Naive thymus-derived CD8-positive, alpha-beta T cell (primary cell): ENCODE measurements at places on chromosomes 12 and 14. TPM values are rescaled to one million over a fixed set of nuclear protein-coding genes. Genes with fewer than 3 reads are reported as not detected.

DNA sequence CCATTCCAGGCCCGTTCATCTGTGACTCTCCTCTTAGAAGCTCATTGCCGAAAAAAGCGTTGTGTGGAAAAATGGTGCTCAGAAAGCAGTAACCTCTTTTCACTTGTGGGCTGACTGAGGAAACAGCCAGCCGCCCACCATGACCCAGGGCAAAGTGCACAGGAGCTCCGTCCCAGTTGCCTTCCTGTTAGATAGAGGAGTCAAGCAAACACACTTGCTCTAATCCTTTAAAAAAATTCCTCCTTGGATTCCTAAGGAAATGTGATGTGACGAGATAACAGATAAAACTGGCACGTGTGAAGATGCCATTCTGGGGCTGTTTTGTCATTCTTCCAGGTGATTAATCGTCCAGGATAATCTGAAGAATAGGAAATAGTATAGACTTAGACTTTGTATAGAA lies 396.8 kb upstream of the DDHD1 start:
- no peaks in the 10 kb centered on the region for H3K4me1 ChIP-seq
- DNase-seq = no peak
- H3K36me3 ChIP-seq = no peaks in the 10 kb centered on the region

DNA sequence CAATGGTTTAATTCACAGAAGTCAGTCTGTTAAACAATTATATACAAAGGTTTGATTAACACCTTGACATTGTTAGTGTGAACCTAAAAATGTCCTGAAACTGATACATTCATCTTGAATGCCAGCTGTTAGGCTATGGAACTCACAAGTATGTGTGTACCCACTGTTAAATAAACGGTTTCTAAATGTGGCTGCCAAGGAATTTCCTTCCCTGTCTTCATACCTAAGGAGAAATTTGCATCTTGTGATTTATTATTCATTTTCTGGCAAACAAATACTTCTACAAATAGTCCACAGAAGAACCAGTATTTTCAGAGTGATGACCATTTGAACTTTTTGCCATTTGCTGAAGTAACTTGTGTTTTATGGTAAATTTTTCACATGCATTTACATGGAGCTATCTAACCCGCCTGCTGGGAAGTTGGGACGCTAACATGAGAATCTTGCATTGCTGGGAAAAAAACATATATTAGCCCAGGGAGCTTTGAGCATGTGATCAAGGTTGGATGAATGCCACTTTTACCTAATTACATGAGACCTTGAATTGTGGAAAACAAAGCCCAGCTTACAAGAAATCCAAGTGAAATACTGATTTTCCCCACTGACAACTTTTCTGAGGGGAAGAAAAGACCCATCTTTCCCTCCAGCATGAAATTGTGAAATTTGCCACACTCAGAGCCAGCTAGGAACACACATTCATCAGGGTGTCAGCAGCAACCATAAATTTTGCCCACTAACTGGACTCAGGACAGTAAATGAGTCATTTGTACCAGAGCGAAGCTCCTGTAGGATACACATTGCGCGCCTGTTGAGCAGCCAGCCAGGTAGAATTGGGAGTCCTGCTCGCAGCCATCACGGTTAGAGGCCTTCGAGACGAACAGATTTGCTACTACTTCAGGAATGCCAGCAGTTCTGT lies 118.0 kb downstream of the KICS2 start:
- peaks cover 9% of the 10 kb centered on the region for H3K27me3 ChIP-seq
- no peak overlapping the region for H3K4me3 ChIP-seq
- H3K4me1 ChIP-seq = no peaks in the 10 kb centered on the region
- DNase-seq = no peak
- no peaks in the 10 kb centered on the region for H3K36me3 ChIP-seq

The METTL1 gene
- polyA plus RNA-seq = 21.7 TPM

DNA sequence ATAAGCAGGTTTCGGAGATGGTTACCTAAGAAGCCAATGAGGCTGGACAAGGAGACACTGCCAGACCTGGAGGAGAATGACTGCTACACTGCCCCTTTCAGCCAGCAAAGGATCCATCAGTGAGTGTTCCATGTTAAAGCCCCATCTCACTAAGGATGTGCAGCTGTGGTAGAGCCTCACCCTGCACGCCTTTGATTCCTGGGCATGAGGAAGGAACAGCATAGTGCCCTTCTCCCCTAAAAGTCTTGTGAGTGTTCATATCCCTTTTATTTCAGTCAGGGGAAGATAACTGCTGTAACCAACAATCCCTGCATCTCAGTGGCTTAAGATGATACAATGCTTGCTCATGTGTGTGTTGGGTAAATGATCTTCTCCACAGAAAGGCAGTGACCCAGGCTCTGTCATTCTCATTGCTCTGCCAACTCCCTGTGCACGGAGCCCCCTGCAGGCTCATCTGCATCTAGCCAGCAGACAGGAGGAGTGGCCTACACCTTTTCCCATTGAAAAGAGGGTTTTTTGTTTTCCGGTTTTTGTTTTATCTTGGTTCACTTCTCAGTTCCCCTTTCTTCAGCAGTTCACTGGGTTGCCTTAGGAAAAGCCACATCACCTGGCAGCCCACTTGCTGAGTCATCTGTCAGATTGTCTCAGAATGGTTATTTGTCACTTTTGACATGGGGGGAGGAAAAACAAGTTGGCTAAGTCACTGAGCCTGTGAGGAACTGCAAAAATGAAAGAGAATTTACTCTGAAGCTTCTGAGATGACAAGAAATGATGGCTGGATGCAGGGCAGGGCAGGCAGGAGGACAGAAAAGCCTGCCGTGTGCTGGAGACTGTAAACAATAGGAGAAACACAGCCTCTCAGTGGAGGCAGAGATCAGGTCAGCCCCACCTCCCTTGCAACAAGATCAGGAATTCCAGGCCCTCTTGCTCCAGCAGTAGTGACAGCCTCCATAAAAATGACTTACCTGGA lies 193.3 kb downstream of the ANO4 start:
- H3K36me3 ChIP-seq = no peaks in the 10 kb centered on the region
- H3K27me3 ChIP-seq = peaks cover 6% of the 10 kb centered on the region
- no peak overlapping the region for H3K4me3 ChIP-seq
- H3K4me1 ChIP-seq = no peaks in the 10 kb centered on the region
- H3K27ac ChIP-seq = no peak overlapping the region
- DNase-seq = no peak

GRCh38 chr14:97213720-97214119 lies 416.5 kb downstream of the VRK1 start:
- H3K4me1 ChIP-seq = peaks cover 2% of the 10 kb centered on the region
- no peak for DNase-seq
- no peaks in the 10 kb centered on the region for H3K27me3 ChIP-seq
- H3K4me3 ChIP-seq = no peak overlapping the region
- no peaks in the 10 kb centered on the region for H3K36me3 ChIP-seq

GRCh38 chr12:19311165-19311564 lies 128.1 kb upstream of the AEBP2 start:
- DNase-seq = no peak
- no peak overlapping the region for H3K27ac ChIP-seq
- no peak overlapping the region for H3K4me3 ChIP-seq
- no peaks in the 10 kb centered on the region for H3K4me1 ChIP-seq

DNA sequence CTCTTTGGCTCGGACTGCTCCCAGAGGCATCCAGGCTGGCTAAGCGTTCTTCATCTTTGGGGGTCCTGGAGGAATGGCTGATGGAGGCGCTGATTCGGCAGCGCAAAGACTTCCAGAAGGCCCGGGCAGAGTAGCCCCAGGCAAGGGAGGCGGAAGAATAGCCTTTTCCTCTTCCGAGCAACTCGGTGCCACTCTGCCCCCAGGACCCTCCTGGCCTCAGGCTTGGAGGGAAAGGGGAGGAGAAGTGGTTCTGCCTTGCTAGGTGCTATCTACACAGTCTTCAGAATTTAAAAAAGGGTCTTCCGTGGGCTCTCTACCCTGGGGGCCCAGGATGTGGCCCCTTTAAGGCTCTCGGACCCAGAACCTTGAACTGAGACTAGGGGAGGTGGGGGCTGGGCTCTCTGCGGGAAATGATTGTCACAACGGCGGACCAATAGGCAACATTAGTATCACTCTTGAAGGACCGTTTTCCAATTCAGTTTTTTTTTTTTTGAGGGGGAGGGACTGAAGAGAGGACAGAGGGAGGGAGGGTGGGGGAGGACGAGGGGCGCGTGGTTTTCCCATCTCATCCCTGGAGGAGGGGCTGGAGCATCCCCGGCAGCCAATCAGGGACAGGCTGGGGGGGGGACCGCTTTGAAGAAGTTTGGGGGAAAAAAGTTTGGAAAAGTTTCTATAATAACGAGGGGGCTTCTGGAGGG lies at the start of gene NFATC4:
Gene NFATC4 (plus strand): TSS at position 671 of the 698 bp plus-strand sequence. CDS start 157 bp downstream, outside the sequence.
- no peaks in the 10 kb centered on the region for H3K36me3 ChIP-seq
- peaks cover 27% of the 10 kb centered on the region for H3K27me3 ChIP-seq
- no peak within 1 kb of the TSS for H3K27ac ChIP-seq
- peaks cover 14% of the 10 kb centered on the region for H3K4me1 ChIP-seq
- DNase-seq = no peak
- peak within 1 kb of the TSS; percentile 82 for H3K4me3 ChIP-seq

GRCh38 chr14:96091149-96091693 lies 52.1 kb downstream of the C14orf132 start:
- H3K4me3 ChIP-seq = no peak overlapping the region
- no peaks in the 10 kb centered on the region for H3K4me1 ChIP-seq
- peaks cover 21% of the 10 kb centered on the region for H3K27me3 ChIP-seq
- H3K36me3 ChIP-seq = no peaks in the 10 kb centered on the region
- H3K27ac ChIP-seq = no peak overlapping the region

The GNS gene
- polyA plus RNA-seq = 36.3 TPM

DNA sequence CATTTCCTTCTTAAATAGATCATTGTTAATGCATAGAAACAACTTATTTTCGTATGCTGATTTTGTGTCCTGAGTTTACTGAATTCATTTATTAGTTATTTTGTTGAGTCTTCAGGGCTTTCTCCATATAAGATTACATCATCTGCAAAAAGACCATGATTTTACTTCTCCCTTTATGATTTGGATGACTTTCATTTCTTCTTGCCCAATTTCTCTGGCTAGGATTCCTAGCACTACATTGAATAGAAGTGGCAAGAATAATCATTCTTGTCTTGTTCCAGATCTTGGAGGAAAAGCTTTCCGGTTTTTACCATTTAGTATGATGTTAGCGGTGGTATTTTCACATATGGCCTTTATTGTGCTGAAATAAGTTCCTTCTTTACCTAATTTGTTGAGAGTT lies 303.0 kb upstream of the RTL1 start:
- H3K27ac ChIP-seq = no peak overlapping the region
- DNase-seq = no peak
- H3K4me1 ChIP-seq = no peaks in the 10 kb centered on the region
- no peak overlapping the region for H3K4me3 ChIP-seq
- H3K27me3 ChIP-seq = no peaks in the 10 kb centered on the region

The NKX2-1 gene
- not detected for polyA plus RNA-seq

DNA sequence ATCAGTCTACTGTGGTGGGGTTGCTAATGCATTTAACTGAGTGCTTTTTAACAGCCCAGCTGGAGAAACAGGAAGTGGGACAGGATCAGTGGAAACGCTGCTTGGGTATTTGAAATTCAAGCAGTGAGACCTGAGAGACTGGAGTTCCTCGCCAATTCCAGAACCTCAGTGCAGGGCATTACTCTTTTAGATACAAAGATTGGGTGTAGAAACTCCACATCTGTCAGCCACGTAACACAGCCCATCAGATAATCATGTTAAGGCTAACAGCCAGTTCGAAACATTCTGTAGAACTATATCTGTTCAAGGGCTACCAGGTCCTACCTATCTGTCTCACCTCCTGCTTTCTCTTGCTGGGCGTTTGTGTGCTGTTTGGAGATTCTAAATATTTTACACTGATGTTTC lies 45.5 kb downstream of the RAD52 start:
- peaks cover 96% of the 10 kb centered on the region for H3K36me3 ChIP-seq
- peak overlapping the region; percentile 75 for H3K27ac ChIP-seq
- peaks cover 26% of the 10 kb centered on the region for H3K4me1 ChIP-seq
- no peak for DNase-seq
- no peak overlapping the region for H3K4me3 ChIP-seq

- no peak for DNase-seq
- no peaks in the 10 kb centered on the region for H3K36me3 ChIP-seq
- H3K4me1 ChIP-seq = no peaks in the 10 kb centered on the region
- H3K4me3 ChIP-seq = no peak overlapping the region
- no peaks in the 10 kb centered on the region for H3K27me3 ChIP-seq
Observed at GRCh38 chr12:94706250-94706661, 55.9 kb upstream of the TMCC3 start.

- H3K4me1 ChIP-seq = no peaks in the 10 kb centered on the region
- no peak overlapping the region for H3K4me3 ChIP-seq
- H3K27ac ChIP-seq = no peak overlapping the region
- peaks cover 4% of the 10 kb centered on the region for H3K27me3 ChIP-seq
- no peak for DNase-seq
Observed at GRCh38 chr14:105622329-105622955, 96.1 kb downstream of the TMEM121 start.

DNA sequence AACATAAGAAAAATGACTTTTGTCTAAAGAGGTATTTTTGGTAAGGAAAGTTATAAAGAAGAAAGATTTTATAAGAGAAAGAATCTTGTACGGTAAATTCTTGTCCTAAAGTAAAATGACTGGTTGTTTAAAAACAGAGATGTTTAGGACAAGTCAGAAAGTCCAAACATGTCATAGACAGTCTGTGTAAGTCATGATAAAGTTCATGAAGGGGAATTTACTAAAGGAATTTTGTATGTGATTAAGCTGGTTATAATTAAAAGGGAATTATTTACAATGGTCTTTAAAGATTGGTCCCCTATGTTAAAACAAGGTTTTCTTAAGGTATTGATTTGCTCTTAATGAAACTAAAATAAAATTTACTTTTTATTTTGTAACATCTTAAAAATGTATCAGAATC lies 269.4 kb upstream of the CCDC196 start:
- DNase-seq = no peak
- no peak overlapping the region for H3K4me3 ChIP-seq
- H3K27ac ChIP-seq = no peak overlapping the region
- no peaks in the 10 kb centered on the region for H3K36me3 ChIP-seq
- H3K27me3 ChIP-seq = peaks cover 3% of the 10 kb centered on the region

- H3K27me3 ChIP-seq = peaks cover 15% of the 10 kb centered on the region
- no peak overlapping the region for H3K27ac ChIP-seq
- H3K4me1 ChIP-seq = no peaks in the 10 kb centered on the region
Observed at GRCh38 chr14:69973846-69974245, 94.6 kb downstream of the SMOC1 start.

The SMIM41 gene
- polyA plus RNA-seq = not detected

GRCh38 chr12:38905480-38906351 lies at the start of gene CPNE8:
TSS of gene CPNE8 (minus strand) at chr12:38905591. CDS start at chr12:38905534, 57 bp downstream.
- H3K36me3 ChIP-seq = no peaks in the 10 kb centered on the region
- H3K27me3 ChIP-seq = peaks cover 13% of the 10 kb centered on the region
- peaks cover 4% of the 10 kb centered on the region for H3K4me1 ChIP-seq
- peak within 1 kb of the TSS; percentile 85 for H3K27ac ChIP-seq
- peak within 1 kb of the TSS; percentile 90 for H3K4me3 ChIP-seq
- no peak for DNase-seq

The TRHDE gene
- polyA plus RNA-seq = not detected

DNA sequence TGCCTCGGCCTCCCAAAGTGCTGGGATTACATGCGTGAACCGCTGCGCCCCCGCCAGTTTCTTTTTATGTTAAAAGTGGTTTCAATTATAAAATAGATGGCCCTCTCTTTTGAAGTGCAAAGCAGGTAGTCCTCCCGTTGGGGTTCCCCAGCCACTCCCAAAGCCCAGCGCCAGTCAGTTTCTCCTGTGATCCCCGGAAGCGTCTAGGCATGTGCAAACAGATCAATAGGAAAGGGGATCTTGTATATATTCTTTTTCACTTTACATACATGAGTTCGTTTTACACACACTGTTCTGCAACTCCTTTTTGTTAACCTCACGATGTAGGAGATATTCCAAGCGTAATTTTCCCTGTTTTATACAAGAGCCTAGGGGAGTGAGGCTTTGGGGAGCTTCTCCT lies 16.3 kb upstream of the DLK1 start:
- H3K27ac ChIP-seq = no peak overlapping the region
- H3K36me3 ChIP-seq = no peaks in the 10 kb centered on the region
- peaks cover 43% of the 10 kb centered on the region for H3K27me3 ChIP-seq
- no peak overlapping the region for H3K4me3 ChIP-seq
- DNase-seq = no peak

The DNAJC22 gene
- polyA plus RNA-seq = not detected
